ENCODE measurements at places on chromosomes 6 and 20.

- DNase-seq, result no peak
These were observed 126.8 kb upstream of the SAMD5 start for GRCh38 chr6:147381712-147382111.

GRCh38 chr6:79971193-79971592, 23.8 kb upstream of the ELOVL4 start:
- no peak for DNase-seq

- no peak for DNase-seq
These were observed 4.3 kb downstream of the LZTS3 start for GRCh38 chr20:3168829-3169590.

- no peak for DNase-seq
These were observed 202.7 kb downstream of the TFAP2C start for GRCh38 chr20:56831795-56832194.

- no peak for DNase-seq
These were observed at the start of gene ANGPT4 for GRCh38 chr20:916125-916799. Gene ANGPT4 (minus strand): TSS chr20:916334. CDS start chr20:916214, 120 bp downstream.

GRCh38 chr6:141540207-141540606, 592.5 kb upstream of the GJE1 start:
- DNase-seq, result no peak

DNA sequence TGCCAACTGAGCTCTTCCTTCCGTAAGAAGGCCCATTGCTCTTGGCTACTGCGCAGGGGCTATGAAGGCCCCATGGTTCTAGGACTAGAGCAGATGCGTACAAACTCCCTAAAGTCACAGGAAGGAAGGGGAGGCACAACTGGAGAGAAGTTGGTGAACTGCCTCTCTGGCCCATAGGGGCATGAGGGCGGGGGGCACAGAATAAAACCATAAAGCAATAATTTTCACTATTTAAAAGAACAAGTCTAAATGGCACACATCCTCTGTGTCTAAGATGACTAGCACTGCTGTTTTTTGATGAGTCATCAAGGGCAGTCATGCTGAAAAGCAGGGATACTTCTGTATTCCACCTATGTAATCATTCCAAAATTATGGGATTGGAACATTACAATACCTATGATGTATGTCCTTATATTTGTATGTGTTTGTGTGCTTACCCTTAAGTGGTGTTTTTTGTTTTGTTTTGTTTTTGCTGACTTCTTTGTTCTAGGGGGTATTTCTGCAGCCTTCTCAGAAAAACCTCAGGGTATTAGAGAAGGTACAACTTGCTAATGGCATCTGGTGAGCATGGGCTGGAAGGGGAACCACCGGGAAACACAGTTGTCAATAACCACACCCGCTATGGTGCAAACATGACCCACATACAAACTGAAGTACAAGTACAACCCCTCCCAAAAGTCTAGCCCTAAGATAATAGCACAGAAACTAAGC, 36.9 kb downstream of the B4GALT5 start:
- DNase-seq, result peak; percentile 44

- no peak for DNase-seq
These were observed 100.2 kb upstream of the KCNG1 start for GRCh38 chr20:51122931-51123658.

GRCh38 chr20:12531626-12532025, 477.1 kb upstream of the SPTLC3 start:
- DNase-seq, result no peak
